ENCODE measurements at places on chromosomes 13 and 19.

- no peak for DNase-seq
Observed at GRCh38 chr13:31124204-31124603, 37.5 kb downstream of the HSPH1 start.

DNA sequence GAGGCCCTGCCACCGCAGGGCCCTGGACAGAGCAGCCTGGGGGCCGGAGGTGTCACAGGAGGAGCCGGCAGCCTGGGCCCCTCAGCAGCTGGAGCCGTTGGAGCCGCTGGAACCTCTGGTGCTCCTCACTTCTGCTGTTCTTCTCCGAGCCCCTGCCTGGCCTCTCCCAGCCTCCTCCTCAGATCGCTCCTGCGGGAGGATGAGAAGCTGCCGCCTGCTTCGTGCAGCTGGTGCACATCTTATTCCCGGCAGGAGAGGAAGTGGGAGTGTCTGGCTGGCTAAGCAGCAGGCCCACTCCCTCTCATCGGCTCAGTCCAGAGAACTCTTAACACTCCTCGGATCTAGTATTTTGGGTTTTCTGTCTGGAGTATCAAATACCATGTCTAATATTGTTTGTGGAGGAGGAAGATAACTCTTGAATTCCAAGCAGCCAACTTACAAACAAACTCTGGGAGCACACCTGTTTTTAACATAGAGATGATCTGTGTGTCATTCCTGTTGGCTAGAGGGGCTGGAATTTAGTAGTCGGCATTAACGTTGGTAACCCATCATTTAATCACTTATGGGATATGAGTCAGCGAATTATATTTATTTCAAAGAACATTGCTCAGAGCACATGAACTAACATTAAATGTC is 37.1 kb upstream of the RNF113B start:
- DNase-seq: no peak

DNA sequence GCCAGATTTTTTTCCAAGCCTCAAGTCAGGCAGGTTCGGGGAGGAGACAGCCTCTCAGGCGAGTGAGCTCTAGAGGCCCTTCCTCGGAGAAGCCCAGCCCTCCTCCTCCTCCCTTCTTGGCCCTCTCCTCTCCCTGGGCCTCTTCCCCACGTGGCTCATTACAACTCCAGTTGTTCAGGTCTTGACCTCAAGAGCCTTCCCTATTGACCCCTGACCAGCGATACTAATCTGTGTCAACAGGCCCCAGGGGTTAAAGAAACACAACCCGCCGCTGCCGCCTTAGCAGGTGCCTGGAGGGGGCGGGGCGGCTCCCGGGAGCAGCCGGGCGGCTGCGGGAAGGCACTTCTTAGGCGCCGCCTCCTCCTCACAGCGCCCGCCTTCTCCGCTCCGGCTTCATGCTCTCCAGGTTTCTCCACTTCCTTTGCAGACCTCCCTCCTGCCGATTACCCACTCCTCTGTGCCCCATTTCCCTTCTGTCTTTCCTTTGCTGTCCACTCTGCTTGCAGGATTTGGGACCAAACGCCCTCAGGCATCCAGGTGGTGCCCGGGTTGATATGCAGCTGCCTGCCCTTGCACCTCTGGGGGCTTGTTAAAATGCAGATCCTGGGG is 51.0 kb downstream of the LYL1 start:
- no peak for DNase-seq

GRCh38 chr19:5395556-5395955 is 54.9 kb upstream of the PTPRS start:
- DNase-seq: no peak

DNA sequence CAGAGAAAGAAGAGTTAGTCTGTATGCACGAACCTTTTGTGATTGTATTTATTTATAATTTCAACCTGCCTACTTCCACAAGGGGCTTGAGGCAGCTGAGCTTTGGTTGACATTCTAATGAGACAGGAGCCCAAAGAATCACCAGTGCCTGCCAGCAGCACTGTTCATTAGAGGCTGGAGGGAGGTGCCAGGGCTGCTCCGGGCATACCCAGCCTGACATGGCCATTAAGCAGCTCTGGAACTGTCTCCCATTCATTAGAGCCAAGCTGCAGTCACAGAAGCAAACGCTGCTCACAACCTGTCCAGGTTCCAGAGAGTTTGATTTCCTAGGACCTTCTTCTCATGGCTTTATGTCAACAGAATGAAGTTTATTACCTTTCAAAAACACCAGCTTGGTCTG is 425.5 kb downstream of the RFC3 start:
- DNase-seq: no peak

DNA sequence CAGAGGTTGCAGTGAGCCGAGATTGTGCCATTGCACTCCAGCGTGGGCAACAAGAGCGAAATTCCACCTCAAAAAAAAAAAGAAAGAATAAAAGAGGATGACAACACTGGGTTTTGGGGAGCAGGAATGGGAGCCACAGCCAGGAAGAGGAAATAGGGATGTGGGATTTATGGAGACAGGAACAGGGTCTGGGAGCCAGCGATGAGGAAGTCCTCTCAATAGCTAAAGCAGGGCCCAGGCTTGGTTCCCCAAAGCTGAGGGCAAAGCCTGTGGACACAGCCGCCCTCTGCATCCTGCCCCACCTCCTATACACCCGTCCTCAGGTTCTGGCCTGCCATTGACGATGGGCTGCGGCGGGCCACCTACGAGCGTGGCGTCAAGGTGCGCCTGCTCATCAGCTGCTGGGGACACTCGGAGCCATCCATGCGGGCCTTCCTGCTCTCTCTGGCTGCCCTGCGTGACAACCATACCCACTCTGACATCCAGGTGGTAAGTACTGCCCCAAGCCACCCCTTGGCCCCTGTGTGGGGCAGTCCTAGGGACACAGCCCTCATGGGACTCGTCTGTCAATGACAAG is 13.6 kb downstream of the HIPK4 start:
- DNase-seq: no peak

DNA sequence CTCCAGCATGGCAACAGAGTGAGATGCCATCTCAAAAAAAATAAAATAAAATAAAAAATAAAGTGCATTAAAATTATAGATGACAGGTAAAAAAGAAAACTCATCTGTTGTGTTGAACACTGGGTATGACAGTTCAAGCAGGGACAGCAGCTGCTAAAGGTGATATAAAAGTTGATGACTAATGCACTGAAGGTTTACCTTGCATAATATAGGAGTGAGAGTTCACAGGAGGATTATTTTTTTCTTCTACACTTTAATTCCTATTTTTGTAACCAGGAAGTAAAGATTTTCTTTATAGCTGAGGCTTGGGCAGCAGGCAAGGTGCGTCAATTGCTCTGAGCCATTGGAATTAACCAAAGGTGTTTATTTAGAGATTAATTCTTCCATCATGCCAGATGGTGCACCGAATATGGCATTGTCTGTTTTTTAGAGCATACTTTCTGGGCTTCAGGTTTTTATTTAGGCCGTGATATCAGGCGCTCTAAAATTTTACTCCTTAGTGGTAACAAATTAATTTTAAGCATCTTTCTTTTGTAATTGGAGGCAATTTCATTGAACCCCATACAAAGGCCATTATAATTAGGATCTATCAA is 337.0 kb upstream of the SLC10A2 start:
- no peak for DNase-seq

- no peak for DNase-seq
Observed at GRCh38 chr13:95304453-95304852, 3.2 kb upstream of the ABCC4 start.

DNA sequence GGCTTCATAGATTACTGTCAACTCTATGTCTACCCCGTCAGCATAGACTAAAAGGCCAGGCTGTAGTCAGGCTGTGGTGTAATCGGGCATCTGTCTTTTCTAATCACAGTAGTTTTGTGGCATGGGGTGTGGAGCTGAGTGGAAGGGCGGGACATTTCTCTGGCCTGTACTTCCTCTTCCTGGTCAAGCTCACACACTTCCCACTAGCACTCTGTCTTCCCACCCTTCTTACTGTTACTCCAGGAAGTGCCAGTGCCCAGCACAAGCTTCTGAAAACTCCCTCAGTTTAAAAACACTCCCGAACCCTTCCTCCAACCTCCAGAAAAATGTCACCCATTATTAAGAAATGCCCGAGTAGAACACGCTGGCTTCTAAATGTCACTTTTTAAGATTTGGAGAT is 229.8 kb downstream of the KLF5 start:
- DNase-seq: no peak

- no peak for DNase-seq
Observed at GRCh38 chr13:113976711-113977684, 3.1 kb upstream of the C13orf46 start.

- DNase-seq: no peak
Observed at GRCh38 chr19:10431254-10431942, 11.1 kb downstream of the PDE4A start.

DNA sequence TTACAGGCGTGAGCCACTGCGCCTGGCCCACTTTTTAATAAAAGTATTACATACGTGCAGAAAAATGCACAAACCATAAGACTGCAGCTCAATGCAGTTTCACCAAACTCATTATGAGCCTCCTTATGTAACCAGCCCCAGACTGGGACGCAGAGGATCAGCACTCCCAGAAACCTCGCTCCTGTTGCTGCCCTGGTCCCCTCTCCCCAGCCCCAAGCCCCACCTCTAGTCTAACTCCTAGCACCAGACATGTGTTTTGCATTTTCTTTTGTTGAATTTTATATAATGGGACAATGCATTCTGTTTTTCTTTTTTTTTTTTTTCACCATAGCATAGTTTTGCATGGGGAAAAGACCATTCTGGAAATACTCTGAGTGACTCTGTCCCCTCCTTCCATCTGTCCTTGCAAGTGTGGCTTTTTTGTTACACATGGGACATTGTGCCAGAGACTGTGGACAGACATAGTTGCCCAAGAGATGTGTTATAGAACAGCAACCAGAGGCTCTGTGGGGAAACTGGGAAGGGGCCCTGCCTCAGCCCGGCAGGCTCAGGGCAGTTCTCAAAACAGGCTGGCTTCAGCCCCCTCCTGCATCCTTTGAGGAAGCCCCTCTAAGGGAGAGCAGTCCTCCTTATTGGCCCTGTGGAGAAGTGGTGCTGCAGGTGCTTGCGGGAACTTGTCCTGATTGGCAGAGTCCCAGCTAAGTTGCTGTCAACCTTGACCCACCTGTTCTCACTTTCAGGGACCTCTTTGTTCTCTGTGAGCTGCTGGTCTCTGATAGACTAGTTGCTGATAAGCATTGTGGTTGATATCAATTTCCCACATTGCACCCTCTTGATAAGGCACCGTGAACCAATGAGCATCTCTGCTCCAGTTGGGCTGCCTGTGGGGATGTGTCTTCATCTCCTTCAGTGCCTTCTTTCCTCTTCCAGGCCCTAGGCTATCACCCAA is 13.8 kb upstream of the OLFM4 start:
- DNase-seq: no peak

DNA sequence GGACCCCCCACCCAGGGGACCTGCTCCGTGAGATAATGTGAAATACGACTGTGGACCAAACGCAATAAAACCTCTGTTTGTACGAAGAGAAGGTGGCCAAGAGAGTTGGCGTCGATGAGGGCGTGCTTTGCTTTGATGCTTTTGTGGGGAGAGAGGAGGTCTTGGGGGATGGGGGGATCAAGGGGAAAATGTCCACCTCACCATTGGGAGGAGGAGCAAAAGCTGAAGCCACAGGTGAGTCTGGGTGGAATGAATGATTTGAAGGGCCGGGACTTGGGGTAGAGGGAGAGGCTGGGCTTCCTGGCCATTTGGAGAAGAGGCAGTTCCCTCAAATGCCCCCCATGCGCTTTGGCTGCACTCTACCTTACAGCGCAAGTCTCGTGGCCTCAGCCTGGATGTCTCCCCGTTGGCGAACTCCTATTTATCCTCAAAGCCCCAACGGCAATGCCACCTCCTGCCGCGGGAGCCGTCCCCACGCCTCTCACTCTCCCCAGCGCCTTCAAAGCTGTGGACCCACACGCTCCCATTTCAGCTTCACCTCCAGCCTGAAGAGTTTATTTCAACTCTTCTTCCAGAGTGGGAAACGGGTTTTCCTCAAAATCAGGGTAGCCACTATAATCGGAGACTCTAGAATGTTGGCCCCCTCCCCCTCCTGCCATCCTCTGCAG is 795 bp upstream of the ABCA7 start:
- DNase-seq: no peak

GRCh38 chr13:39688699-39689405 is 33.4 kb downstream of the COG6 start:
- DNase-seq: no peak

GRCh38 chr19:7078008-7078407 is 8.5 kb downstream of the ZNF557 start:
- DNase-seq: no peak

- DNase-seq: no peak
Observed at GRCh38 chr13:93230261-93230855, 3.8 kb downstream of the GPC6 start.

DNA sequence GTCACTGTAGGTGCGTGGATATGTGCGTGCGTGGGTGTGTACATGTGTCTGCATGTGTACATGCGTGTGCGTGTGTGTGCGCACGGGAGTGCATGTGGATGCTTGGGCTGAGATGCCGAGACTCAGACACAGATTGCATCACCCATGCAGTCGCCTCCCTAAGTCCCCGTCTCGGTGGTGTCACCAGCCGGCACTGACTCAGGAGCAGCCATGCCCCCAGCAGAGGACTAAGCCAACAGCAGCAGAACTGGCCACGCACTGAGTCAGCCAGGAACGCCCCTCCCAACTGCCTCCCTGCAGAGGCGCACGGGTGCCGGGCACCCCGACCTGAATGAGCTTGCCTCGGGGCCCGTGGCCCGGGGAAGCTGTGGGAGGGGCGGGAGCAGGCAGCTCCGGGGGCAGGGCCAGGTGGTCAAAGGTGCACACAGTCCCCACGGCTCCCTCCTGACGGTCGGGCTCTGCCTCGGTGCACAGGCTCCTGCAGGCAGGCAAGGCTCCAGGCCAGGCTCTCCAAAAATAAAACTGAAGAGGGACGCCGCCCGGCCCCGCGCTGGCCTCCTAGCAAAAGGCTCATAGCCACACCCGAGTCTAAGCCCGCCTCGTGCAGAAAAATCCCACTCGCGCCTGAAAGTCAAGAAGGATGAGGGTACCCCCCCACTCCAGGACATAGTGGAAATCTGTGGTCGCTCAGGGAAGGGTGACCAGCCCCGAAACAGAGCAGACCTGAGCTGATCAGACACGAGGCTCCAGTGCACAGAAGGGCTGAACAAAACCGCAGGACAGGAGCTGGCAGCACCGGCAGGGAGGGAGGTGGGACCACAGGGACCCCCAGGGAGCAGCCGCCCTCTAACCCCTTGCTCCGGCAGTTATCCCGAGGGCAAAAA is 49.2 kb downstream of the GADD45B start:
- DNase-seq: no peak

Measured in hypothalamus (tissue), 51 donors.